ENCODE measurements at places on chromosomes 5 and 9.

- DNase-seq: no peak
Measured at GRCh38 chr5:131988601-131989000, 22.9 kb downstream of the ACSL6 start.

DNA sequence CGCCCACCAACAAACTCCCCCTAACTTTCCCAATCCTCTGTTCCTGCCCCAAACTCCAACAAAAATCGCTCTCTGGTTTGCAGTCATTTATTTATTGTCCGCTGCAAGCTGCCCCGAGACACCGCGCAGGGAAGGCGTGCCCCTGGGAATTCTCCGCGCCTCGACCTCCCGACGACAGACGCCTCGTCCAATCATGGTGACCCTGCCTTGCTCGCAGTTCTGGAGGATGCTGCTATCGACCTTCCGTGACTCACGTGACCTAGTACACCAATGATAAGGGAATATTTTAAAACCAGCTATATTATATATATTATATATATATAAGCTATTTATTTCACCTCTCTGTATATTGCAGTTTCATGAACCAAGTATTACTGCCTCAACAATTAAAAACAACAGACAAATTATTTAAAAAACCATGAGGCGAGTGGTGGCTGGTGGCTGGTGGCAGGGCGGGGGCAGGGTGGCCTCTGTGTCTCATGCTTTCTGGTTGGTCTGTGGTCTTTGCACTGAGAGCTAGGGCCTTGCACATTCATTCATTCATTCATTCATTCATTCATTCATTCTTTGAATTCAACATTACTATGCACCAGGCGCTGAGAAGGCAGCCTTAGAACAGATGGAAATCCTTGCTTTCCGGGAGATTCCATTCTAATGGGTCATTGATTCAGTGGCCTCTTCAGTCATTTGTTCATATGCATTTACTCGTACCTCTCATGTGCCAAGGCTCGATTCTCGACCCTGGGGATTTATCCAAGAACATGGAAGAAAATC lies 37.9 kb downstream of the FGF18 start:
- no peak for DNase-seq

DNA sequence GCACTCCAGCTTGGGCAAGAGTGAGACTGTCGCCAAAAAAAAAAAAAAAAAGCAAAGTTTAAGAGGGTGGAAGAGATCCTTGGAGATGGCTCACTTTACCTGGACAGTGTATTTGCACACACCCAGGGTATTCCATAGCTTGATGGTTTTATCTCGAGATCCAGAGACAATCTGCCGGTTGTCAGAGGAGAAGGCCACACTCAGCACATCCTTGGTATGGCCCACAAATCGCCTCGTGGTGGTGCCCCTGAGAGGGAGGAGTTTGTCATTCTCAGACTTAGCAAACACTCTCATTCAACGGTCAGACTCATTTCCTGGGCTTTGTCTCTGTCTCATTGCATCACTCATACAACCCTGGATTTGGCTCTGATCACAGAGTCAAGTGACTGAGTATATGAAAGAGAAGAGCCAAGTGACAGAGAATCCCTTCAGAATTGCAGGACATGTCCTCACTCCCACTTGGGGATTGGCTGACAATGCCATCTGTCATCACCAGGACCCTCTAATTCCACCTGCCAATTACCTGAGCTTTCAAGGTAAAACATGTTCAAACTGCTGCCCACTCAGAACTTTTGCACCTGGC lies 2.2 kb downstream of the RACK1 start:
- DNase-seq: peak; percentile 45

DNA sequence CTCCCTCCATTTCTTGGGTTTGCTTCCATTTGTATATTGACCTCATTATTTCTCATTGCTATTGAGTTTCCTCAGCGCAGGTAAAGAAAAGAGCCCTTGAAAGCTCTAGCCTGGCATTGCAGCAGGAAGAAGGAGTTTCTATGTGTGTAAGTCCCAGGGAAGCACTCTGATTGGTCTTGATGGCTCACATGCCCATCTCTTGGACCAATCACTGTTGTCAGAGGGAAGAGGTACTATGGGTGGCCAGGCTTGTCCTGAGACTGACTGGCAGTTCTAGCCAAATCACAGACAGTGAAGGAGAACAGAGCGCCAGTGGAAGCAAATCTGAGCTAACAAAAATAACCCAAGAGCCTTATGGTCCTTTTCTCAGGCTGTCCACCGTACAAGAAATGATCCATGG lies 219.0 kb downstream of the PAX5 start:
- DNase-seq: no peak

- DNase-seq: no peak
Measured at GRCh38 chr9:120336021-120336752, 243.8 kb downstream of the CDK5RAP2 start.

- no peak for DNase-seq
Measured at GRCh38 chr9:137960496-137960895, 82.9 kb downstream of the CACNA1B start.

DNA sequence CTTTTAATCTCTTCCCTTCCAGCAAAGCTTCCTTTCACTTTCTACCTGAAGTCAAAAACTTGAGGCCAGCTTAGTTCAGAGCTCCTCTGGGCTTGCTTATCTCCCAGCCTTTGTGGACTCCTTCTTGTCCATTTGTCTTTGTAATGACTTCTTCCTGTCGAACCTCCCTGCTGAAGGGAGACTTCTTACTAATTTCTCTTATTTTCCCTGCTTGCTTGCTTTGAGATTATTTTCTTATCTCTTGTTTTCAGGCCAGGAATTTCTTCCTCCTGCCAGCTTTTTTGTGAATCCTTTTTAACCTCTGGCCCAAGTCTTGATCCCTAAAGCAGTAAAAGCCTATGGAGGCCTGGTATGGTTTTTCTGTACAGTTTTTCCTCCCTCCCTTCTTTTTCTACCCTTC lies 46.8 kb upstream of the DHFR start:
- DNase-seq: no peak
